Hematopoietic multipotent progenitor cell treated with erythropoietin and hydrocortisone succinate and interleukin-3 and kit ligand, for 6 days (in vitro differentiated cells): ENCODE measurements at places on chromosomes 4 and X.
A peak's percentile ranks its signal among the peaks of the same experiment; 100 is the strongest.

GRCh38 chr4:108556588-108557200, 63.7 kb upstream of the RPL34 start:
- no peak for DNase-seq

GRCh38 chrX:107678957-107679740, 50.8 kb downstream of the PRPS1 start:
- peak; percentile 85 for DNase-seq

DNA sequence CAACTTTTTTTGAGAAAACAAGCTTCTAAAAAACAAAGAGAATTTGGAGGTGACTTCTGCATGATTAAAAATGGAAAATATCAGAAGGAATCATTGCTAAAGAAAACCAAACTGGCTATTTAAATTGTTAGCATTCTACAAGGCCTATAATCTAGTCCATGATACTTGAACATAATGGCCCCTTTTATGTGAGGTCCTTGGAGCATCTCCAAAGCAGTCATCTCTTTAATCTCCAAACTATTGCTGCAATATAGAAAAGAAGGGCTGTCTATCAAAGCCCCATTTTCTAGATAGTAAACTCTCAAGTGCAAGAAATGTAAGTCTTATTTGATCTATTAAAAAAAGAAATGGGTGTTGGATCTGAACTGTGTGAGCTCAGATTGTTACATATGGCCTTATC, 615.1 kb downstream of the CENPC start:
- DNase-seq = no peak

DNA sequence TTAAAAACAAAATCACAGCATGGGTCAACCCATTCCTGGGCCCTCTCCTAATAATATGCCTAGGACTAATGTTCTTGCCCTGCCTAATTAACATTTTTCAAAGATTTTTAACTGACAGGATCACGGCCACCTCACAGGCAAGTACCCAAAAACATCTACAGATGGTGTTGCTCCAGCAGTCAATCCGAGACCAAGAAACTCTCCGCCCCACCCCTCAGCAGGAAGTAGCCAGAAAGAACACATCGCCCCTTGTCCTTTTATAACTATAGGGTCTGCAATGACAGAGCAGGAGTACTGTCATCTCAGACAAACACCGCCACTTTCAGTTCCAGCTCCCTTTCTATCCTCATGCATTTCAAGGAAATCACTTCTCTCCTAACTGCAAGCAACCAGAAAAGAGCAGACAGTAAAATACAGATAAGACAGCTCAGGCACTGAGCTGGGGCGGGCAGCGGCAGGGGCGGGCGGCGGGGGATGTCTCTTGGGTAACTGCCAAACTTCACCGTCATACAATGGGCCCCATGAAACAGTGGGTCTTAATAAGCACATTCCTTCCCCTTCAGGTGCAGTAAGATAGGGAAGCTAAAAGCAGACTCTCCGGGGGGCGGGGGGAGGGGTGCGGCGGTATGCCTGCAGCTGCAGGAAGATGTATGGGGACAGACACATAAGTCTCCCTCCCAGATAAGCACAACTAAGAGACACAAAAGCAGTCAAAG, 67.4 kb downstream of the ZNF182 start:
- peak; percentile 82 for DNase-seq

DNA sequence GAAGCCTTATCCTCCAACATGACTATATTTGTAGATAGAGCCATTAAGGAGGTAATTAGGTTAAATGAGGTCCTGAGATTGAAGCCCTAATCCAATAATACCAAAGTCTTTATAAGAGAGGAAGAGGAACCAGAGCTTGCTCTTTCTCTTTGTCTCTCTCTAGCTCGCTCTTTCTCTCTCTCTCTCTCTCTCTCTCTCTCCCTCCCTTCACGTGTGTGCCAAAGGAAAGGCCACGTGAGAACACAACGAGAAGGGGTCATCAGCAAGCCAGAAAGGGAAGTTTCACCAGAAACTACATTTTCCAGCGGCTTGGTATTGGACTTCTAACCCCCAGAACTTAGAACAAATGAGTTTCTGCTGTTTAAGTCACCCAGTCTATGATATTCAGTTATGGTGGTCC, 1540.5 kb downstream of the C4orf33 start:
- no peak for DNase-seq

- DNase-seq = no peak
These were observed 79.4 kb downstream of the NAP1L3 start for GRCh38 chrX:93593966-93594365.

DNA sequence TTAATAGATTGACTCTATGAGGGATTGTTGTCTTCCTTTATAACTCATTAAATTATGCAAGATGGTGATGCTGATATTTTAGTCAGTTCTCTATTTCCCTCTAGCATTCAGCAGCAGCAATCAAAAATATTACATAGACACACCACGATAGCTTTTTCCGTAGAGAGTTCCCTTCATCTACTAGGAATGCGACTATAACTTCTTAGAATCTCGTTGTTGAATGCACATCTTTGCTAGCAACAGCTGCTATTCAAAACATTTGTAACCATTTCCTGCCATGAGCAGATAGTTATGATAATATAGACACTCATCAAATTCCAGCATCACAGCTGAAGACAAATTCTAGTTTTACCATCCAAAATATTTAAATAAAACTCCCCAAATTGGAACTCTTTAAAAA, 147.4 kb upstream of the FGF13 start:
- DNase-seq = peak; percentile 1

- DNase-seq = peak; percentile 44
These were observed 67.0 kb downstream of the UCHL1 start for GRCh38 chr4:41323706-41324105.

GRCh38 chr4:1794809-1795298, 1.8 kb downstream of the FGFR3 start:
- no peak for DNase-seq

DNA sequence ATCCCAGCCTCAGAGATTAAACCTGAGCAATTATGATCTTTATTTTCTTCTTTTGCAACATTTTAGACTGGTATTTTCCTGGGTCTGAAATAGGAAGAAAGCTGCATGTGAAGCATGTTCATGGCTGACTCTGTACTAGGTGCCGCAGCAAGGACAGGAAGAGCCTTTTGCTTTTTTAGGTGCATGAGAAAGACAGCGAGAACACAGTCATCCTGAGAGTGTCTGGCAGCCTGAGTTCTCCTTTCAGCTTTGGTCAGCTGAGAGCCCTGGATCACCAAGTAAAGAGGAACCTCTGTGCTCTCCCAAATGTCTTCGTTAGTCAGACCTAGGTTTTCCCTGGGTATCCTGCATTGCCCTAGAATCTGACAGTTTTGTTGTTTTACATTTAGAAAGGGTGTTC, 29.8 kb downstream of the FAM149A start:
- DNase-seq = no peak

DNA sequence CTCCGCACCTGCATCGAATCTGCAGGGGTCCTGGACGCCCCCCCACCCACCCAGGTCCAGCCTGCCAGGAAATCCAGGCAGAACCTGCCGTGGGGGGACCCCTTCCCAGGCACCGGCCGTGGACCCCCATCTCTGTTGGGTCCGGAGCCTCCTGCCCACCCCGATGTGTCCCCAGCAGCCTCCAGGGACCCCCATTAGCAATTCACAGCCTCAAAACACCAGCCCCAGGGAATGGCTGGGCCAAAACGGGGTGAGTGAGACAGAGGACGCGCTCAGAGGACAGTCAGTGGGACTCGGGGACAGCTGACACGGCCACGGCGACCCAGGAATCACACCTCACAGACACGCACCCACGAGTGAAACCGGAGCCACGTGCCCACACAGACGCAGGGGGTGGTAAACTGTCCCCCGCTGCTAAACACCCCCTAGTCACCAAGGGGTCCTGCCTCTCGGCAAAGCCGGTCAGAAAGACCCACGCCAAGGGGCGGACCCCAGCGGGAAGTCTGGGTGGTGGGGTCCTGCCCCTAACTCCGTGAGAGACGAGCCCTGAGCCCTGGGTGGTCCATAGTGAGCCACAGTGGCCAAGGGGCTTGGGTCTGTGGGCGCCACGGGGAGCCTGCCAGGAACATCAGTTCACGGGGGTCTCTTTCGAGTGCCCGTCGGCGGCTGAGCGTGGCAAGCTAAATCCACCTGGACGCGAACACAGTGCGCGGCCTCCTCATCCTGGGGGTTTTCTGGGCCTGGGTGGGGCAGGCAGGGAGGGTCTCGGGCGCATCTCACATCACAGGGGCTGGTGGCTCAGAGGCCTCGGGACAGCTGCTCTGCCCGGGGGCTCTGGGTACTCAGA, 126.5 kb upstream of the NKX1-1 start:
- DNase-seq = no peak

- no peak for DNase-seq
These were observed 77.5 kb downstream of the INTS12 start for GRCh38 chr4:105630670-105631655.

DNA sequence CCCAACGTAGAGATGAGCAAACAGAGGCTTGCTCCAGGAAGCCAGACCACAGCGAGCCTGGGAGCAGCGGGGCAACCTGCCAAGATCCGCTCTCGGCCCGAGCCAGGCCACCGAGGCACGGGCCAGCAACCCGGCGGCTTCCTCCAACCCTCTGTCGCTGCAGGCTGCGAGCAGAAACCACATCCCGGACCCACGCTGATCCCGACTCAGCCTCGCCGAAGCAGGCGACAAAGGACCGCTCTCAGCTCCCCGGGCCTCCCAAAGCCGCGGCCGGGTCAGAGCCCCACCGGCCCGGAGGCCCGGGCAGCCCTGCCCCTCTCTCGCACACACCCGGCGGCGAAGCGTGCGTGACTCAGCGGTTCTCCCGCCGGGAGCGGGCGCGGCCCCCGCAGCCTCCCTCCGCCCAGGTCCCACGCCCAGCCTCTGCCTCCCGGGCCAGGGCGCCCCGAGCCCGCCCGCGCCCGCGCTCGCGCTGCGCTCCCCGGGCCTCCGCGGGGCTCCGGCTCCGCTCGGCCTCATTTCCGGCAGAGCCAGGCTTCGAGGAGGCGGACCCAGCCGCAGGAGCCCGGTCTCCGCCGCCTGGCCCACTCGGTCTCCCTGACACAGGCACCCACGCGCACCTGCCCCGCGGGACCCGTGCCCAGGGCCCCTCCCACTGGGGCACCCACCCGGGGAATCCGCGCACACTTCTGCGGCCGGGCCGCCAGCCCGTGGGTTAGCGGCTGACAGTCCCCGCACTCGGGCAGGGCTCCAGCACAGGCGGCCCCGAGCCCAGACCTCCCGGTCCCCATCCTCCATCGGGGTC, 1.7 kb downstream of the PPP2R2C start:
- DNase-seq = peak; percentile 39

DNA sequence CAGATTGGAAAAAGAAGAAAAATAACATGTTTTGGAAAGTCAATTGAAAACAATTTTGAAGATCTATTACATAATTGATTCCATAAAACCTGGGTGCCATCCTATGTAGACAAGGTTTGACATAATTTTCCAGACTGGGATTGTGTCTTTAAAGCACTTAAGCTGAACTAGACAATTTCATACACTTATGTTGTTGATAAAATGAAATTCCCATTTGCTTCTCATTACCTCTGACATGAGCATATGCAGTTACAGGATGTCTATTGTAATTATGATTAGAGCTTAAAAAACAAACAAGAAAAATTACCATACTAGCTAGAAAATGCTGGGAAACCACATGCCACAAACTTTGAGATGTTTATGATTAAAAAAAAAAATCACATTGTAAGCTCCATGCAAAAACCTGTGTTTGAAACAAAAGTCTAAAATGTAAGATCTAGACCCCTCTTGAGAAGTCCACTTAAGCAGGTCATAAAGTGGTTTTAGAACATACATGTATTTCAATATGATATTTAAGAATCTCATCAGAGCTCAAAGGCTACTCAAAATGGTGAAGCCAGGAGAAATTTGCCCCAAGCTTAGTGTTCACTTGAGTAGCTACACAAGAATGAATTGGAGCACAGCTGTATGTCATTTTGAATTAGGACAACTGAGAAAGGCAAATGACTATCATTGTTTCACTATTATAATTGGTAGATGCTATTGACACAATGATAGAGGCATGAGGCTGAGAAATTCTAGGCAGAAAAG, 181.1 kb upstream of the PABPC4L start:
- no peak for DNase-seq

DNA sequence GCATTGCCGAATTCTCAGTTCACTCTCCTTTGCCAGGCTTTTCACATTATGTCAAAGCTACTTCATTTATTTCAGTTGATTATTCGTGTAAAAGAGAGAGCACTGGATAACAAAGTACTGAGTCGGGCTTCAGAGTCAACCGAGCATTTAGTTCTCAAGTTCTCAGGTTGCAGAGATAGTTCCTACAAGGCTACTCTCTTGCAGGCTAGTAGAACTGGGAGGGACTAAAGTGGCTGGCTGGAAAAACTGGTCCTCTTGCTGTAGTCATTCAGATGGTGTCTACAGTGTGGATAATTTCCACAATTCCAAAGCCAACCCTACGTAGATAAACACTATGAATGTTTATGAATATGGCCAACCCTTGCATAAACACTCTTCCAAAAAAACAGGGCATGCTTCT, 4.6 kb upstream of the CCNG2 start:
- DNase-seq = no peak

- no peak for DNase-seq
These were observed 223.0 kb downstream of the ARHGAP10 start for GRCh38 chr4:147954850-147955249.

DNA sequence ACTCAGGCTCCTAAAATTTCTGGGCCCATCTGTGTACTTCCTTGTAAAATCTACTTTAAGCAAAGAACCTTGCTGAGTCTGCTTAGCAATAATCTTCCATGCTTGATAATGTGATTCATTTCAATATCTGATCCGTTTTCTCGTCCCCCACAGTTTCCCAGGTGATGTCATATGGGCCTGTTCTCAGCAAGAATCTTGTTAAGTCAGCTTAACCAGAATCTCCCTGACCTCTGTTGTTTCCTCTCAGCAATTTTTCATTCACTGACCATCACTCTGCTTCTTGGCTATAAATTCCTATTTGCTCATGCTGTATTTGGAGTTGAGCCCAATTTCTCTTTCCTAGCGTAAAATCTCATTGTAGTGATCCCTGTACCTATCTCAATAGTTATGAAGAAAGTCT, 13.9 kb downstream of the CSN2 start:
- no peak for DNase-seq

DNA sequence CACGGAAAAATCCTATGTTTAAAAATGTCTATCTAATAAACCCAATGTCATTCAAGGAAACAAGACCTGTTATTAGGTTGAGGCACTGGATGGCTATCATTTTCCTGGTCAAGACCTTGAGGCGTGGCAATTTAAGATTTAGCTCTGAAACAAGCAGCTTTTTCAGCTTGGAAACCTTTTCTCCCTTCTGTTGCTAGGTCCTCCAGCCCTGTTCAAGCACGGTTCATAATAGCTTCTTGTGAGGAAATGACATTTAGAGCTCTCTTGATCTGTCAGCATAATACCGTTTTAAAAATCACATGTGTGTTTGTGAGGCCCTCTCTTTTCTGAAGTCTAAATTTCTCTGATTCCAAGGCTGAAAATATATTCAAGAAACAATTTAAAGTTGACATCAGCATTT, 133.6 kb upstream of the GRPR start:
- no peak for DNase-seq

- no peak for DNase-seq
These were observed 67.5 kb upstream of the CXCL13 start for GRCh38 chr4:77538144-77538543.

- no peak for DNase-seq
These were observed 20.6 kb upstream of the COQ2 start for GRCh38 chr4:83305187-83305586.

GRCh38 chr4:186936496-186937375, 213.1 kb upstream of the FAT1 start:
- DNase-seq = no peak

GRCh38 chr4:123259676-123260646, 136.6 kb upstream of the SPRY1 start:
- DNase-seq = no peak
